Stimulated activated CD4-positive, alpha-beta T cell treated with anti-CD3 and anti-CD28 coated beads, Interleukin-1b, Interleukin-23, amount 100 ng/mL, for 1 hour (primary cell): ENCODE measurements at places on chromosomes 3 and 15.

DNA sequence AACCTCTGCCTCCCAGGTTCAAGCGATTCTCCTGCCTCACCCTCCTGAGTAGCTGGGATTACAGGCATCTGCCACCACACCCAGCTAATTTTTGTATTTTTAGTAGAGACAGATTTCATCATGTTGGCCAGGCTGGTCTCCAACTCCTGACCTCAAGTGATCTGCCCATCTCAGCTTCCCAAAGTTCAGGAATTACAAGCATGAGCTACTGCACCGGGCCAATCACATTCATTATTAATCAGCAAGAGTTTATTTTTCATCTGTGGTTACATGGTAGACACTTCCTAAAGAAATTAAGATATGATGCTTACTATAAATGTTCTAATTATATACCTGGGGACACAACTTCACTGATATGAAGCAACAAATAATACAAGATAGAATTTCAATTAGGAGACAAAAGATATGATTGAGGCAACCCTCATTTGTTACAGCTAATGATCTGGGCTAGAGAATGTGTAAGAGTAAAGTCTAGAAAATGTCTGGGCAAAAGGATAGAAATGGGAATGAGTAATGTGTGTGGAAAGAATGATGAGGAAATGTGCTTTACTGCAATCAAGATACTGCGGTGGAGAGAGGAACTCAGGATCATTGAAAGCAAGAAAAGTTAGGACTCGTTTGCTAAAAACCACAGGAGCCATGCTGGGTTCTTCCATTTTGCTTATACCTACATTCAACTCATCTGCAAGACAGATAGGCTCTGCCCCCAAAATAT is 366.8 kb downstream of the ZIC1 start:
- DNase-seq: no peak

DNA sequence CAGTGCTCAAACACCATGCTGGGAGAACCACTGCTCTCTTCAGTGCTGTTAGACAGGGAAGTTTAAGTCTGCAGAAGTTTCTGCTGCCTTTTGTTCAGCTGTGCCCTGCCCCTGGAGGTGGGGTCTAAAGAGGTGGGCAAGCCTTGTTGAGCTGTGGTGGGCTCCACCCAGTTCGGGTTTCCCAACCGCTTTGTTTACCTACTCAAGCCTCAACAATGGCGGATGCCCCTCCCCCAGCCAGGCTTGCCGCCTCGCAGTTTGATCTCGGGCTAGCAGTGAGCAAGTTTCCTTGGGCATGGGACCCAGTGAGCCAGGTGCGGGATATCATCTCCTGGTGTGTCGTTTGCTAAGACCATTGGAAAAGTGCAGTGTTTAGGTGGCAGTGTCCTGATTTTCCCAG is 670.2 kb upstream of the ALCAM start:
- DNase-seq: no peak

GRCh38 chr3:25748189-25748588 is 35.1 kb downstream of the NGLY1 start:
- no peak for DNase-seq

DNA sequence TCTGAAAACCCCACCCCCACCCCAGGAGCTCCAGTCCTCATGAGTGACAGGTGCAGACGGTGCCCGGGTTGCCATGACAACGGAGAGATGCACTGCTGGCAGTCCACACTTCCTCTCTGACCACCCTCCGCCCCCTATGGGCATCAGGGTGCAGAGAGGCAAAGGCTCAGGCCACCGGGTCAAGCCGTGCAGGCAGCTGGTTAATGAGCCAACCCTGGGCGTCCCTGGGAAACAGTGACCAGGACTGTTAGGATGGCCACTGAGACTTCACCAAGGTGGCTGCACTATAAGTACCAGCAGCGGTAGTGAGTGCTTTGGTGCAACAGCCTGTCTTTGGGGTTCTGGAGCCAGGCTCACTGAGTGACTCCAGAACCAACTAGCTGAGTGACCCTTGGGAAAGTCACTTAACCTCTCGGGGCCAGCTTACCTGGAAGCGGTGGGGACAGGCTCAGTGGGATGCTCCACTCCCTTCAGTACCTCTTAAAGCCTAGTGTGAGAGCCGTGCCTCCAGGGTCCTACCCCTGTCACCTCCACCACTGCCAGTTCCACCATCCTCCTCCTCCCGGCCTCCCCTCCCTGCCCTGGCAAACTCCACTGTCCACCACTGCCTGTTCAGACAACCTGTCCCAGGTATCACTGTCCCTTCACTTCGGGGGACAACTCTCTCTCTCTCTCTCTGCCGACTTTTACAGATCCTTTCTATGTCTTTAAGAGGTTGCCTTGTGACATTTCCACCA is 121.0 kb upstream of the PRR20G start:
- no peak for DNase-seq

DNA sequence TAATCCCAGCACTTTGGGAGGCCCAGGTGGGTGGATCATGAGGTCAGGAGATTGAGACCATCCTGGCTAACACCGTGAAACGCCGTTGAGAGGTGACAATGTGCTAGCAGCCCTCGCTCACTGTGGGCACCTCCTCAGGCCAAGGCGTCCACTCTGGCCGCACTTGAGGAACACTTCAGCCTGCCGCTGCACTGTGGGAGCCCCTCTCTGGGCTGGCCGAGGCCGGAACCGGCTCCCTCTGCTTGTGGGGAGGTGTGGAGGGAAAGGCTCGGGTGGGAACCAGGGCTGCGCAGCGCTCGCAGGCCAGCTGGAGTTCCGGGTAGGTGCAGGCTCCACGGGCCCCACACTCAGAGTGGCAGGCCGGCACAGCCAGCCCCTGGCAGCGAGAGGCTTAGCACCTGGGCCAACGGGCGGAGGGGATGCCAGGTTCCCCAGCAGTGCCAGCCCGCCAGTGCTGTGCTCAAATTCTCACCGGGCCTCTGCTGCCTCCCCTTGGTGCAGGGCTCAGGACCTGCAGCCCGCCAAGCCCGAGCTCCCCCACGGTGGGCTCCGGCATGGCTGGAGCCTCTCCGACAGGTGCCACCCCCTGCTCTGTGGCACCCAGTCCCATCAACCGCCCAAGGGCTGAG is 253.6 kb downstream of the CNTN4 start:
- no peak for DNase-seq

- DNase-seq: no peak
Measured at GRCh38 chr3:24639061-24639460, 144.4 kb upstream of the THRB start.

- no peak for DNase-seq
Measured at GRCh38 chr15:48406266-48406891, 75.2 kb downstream of the DUT start.

DNA sequence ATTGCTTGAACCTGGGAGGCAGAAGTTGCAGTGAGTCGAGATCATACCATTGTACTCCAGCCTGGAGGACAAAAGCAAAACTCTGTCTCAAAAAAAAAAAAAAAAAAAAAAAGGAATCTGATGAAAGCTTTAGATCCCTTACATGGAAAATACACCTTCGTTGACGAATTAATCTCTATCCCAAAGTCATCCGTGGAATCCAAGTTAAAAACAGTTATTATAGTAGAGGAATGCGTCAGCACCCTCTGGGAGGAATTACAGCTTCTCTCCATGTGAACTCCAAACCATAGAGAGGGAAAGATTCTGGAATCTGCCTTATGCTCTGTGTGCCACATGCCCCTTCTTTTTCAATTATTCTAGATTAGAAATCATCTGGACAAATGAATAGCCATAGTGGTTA is 192.3 kb upstream of the C2CD4B start:
- DNase-seq: no peak

DNA sequence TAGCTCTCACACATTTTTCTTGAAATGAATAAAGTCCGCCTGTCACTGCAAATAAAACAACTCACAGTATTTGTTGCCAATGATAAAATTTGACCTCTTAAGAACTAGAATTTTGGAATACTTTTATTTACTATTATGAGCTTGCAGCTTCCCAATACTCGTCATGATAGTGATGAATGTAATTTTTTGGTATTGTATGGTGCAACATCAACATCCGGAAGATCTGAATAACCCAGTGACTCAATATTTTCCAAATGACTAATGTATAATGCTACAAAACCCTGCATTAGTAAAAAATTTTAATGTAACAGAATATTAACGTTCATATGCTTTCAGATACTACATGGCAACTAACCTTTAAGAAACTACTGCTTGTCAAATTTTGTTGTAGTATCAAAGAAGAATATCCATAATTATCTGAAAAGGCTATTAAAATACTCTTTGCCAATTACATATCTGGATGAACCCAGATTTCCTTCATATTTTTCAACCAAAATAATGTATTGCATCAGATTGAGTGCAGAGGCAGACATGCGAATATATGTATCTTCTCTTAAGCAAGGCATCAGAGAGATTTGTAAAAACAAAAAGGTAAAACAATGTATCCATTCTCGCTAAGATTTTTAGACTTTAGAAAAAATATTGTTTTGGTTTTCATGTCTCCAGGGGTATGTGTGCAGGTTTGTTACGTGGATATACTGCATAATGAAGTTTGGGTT is 95.3 kb downstream of the IGF2BP2 start:
- DNase-seq: no peak

GRCh38 chr3:129732200-129732876 is 125.9 kb upstream of the PLXND1 start:
- DNase-seq: no peak

DNA sequence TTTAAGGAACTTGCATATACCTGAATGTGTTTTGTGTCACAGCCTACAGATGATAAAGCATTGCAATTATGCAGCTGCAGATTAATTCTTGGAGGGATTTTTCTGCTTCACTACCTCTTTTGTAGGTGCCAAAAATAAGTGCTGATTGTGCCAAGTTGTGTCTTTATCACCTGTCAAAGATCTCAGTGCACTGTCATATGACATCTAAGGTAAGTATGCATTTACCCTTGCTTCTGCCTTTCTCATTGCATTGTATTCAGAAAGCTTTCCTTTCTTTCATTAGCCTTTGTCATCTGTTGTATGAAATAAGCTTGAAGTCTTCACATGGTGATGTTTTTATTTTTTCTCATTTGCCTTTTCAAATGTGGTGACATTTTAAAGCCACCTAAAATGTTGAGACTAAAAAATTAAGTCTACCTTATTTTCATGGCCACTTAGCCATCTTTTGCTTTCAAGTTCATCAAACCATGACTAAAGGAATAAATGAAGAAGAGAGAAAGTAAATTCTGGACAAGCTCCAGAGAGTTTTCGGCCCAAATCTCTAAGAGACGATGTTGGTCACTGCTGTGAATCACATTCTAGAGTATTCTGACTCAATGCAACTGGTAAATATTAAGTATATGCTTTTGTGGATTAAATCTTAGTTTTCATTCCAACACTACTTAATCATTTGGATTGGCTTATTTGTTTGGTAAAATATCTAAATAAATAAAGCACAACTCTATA is 381.8 kb upstream of the EPHA3 start:
- no peak for DNase-seq

DNA sequence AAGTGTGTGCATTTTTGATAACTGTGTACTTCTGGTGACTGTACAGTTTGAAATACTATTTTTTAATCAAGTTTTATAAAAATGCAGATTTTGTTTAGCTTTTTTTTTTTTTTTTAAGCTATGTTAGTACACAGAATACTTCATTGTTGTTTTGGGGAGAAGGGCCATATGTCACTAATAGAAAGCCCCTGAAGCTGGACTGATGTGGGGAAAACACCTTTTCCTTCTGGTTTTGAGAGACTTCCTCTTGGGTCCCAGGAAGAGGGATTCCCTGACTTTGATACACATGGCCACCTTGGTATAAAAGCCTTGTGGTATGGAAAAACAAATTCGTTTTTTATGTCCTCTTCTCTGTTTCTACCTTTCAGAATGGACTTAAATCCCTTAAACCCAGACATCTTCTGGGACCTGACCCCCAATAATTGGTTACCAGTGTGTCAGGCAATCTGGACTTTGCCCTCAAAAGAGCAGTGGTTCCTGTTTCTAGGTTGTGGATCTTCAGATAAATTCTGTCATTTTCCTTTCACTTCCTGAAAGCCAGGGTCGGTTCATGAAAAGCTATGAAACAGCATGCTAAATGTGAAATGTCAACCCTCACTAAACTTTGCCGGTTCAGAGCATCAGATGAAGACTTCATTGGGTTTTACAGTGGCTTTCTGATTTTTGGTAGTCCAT is 31.1 kb upstream of the BLOC1S6 start:
- no peak for DNase-seq

DNA sequence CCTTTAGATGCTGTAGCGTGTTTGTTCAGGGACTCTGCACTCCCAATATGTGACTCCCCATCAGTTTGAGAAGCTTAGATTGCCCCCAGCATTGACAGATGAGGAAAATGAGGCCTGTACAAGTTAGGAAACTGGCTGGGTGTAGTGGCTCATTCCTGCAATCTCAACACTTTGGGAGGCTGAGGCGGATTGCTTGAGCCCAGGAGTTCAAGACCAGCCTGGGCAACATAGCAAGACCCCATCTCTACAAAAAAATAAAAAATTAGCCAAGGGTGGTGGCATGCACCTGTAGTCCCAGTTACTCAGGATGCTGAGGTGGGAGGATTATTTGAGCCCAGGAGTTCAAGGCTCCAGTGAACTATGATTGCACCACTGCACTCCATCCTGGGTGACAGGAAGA is 14.0 kb upstream of the PTPN23 start:
- no peak for DNase-seq

DNA sequence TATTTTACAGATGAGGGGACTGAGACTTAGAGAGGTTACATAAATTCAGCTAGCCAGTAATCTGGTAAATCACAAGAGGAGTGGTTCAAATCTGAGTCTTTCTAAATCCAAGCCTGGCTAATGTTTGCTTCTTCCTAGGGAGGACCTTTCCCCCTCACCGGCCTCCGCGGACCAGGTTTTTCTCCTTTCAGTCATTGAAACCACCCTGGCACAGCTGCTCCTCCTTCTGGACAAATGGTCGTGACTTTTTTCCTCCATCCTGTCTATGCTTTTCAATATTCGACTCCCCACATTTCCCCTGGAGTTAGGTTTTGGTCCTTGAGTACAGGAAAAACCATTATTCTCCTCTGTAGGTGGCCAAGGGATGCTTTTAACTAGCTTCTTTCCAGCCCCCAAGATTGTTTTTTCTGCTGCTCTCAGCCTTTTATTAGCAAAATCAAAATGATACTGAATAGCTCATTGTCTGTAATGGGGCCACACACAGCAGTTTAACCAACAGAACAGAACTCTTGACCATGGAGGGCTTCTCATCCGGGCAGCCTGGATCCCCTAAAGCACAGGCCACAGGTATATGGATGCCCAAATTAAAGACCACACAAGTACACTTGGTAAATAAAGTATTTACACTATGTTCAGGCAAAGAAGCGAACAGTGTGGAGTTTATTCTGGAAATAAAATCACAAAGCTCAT is 85.9 kb upstream of the KLHL25 start:
- DNase-seq: no peak

- no peak for DNase-seq
Measured at GRCh38 chr3:33521736-33522135, 81.5 kb upstream of the UBP1 start.

- no peak for DNase-seq
Measured at GRCh38 chr15:93831641-93832040, 399.7 kb upstream of the MCTP2 start.
